Brain pericyte (primary cell): ENCODE measurements at places on chromosomes 4 and X.

DNA sequence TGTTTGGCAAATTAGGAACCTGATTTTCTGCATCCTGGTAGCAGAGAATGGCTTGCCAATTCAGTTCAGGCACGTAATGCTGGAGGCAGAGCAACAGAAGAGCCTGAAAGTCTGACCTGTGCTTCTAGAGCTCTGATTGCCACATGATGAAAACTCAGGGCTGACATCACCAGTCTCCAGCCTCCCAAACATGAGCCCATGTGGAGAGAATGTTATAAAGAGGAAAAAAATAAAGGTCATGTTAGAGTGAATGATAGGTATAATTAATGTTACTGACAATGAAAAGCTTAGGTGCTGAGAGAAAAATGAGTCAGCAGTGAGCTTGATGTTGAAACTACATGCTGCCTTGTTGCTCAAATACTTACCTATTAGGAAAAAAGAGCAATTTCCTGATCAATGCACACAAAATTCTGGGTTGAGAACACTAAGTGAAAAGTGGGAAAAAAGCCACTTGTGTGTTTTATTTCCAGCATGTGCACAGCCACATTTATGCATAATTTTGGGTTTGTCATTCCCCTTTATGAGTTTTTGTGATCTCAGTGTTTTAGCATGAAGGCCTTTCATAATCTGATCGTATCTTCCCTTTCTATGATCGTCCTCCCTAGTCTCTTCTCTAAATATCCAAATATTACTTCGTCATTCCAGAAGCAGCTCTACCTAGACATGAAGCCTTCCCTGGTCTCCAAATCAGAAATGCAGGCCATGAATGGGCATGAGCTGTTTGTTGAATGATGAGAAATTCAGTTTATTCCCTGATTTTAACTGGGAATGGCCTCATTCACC is 113.3 kb upstream of the CPEB2 start:
- no peak for DNase-seq

DNA sequence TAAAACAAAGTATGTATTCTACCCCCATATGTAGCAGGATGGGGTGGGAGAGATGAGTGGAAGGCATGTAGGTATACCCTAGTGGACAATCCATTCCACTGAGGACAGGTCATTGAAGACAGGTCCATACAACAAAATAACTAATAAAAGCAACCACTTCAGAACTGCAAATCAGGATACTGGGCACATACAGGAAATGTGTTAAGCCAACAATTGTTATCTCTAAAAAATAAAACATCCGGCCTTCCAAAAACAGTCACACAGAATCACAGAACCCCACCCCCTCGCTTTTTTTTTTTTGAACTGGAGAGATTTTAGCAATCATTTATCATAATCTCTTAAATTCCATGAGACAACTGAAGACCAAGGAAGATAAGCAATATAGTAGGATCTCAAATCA is 112.9 kb downstream of the FRYL start:
- no peak for DNase-seq

- no peak for DNase-seq
These were observed 127.0 kb downstream of the STOX2 start for GRCh38 chr4:184032091-184032490.

GRCh38 chr4:104022226-104022625 is 302.4 kb upstream of the TACR3 start:
- DNase-seq, result no peak

DNA sequence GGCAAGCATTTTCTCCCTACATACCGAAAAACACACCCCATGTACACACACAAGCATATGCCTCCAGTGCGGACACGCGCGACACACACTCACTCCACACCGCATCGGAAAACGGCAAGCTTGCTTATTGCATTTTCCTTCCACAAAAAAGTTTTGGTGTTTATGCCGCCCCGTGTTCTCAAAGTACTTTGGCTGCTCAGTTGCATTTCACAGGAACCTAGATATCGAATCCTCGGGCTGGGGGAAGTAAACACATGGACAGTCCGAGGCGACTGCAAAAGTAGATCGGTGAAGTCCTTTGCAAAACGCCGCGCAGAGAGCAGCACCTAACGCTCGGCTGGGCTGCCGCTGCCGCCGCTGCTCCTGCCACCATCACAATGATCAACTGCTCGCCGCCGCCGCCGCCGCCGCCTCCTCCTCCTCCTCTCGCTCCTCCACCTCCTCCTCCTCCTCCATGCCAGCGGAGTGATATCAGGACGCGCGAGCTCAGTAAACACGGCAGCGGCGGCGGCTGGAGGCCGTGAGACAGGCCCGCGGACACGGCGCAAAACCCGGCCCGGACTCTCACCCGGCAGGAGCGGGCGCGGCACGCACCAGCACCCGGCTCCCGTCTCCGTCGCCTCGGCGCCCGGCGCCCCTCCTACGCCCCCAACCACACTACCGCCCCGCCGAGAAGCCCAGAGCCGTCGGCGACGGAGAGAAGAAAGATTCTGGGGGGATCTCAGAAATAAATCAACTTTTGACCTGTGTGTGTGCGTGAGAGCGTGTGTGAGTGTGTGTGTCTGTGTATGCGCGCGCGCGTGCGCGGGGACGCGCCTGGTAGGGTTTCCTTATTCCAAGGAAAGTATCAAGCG is at the start of gene MAML3:
MAML3 (minus strand) TSS at position 467 of the 854 bp plus-strand sequence. CDS start 857 bp downstream, outside the sequence.
- DNase-seq, result peak; percentile 85

DNA sequence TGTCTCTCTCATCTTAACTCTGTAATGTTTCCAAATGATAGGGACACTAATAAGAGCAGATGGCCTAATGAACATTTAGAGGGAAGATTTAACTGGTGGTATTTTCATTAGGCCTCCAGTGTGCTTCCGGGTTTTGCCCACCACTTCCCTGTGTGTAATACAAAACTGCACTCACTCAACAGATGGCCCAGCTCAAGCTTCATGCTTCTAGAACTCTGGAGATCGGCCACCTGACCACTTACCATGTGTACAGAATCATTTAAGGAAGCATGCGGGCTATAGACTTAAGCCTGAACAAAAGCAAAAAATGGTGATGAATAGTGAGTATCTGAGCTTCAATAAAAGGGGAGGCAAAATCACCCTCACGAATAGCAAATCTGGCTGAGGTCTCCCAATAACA is 89.3 kb downstream of the SH2D1A start:
- no peak for DNase-seq

DNA sequence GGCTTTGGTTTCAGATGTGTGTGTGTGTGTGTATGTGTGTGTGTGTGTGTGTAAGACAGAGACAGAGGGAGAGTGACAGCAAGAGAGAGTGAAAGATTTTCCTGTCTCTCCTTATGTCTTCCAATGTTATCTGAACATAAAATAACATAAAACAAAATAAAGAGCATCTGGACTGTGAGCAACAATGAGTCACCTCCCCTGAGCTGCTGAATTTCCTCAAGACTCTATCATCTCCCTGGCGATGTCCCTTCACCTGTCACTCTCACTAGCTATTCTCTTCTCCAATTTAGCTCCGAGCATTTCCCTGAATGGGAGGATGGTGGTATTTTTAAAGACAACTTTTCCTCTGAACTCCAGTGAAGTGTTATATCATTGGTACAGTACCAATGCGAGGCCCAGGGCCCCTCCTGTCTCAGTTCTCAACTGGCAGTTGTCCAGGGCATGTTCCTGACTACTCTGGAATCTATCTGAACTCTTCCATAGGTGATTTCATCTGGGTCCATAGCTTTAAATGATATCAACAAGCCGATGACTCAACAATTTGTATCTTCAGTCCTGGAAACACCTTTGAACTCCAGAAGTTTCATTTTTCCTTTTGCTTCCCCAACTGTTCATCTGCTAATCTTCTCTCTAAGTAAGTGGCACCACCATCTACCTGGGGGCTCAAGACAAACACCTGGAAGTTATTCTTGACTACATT is 195.0 kb upstream of the CLNK start:
- no peak for DNase-seq

DNA sequence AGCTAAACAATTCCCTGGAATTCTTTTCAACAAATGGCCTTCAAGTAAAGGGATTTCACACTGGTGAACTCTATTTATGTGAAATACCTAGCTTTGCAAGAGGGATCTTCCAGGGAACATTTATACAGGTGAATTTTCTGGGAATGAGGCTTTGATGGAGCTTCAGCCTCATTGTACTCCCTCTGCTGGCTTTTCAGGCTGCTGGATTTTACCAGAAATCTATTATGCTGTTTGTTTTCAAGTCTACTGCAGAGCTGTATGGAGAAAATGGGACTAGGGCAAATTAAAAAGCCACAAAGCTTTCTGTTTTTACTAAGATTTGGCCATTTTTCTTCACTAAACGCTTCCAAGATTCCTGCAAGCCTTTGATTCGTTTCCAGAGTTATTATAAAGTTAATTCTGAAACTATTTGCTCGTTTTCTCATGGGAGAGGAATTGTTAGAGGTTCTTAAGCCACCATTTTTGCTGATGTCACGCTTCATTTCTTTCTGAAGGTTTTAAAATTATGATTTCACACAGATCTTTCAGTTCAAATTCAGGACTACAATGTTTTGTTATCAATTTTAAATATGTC is 31.6 kb downstream of the KDM6A start:
- DNase-seq, result no peak

GRCh38 chr4:169662206-169662605 is 41.8 kb downstream of the CLCN3 start:
- DNase-seq, result no peak

GRCh38 chr4:71261001-71261400 is 77.8 kb upstream of the SLC4A4 start:
- no peak for DNase-seq
